ENCODE measurements at places on chromosomes 16 and 17. TPM values are rescaled to one million over a fixed set of nuclear protein-coding genes. Genes with fewer than 3 reads are reported as not detected.

Gene SLC7A6OS
- total RNA-seq = 12.7 TPM

Gene CLEC18C
- 3.1 TPM for total RNA-seq

Gene TPSAB1
- total RNA-seq = 0.48 TPM

Gene PMFBP1
- total RNA-seq = 1.3 TPM

Gene TMEM88
- total RNA-seq = 1.9 TPM
